ENCODE measurements at places on chromosomes 3 and 15. TPM values are rescaled to one million over a fixed set of nuclear protein-coding genes. Genes with fewer than 3 reads are reported as not detected.

PSMD2 gene
- 325 TPM for total RNA-seq

CAV3 gene
- not detected for total RNA-seq

EPM2AIP1 gene
- total RNA-seq, result 22.6 TPM

GPR149 gene
- total RNA-seq, result not detected

CIDEC gene
- not detected for total RNA-seq

SUCNR1 gene
- 0.09 TPM for total RNA-seq

TRPM1 gene
- total RNA-seq, result not detected

IMPG2 gene
- 0.09 TPM for total RNA-seq

CISH gene
- total RNA-seq, result 47.7 TPM

RGMA gene
- total RNA-seq, result 0.04 TPM

DNA sequence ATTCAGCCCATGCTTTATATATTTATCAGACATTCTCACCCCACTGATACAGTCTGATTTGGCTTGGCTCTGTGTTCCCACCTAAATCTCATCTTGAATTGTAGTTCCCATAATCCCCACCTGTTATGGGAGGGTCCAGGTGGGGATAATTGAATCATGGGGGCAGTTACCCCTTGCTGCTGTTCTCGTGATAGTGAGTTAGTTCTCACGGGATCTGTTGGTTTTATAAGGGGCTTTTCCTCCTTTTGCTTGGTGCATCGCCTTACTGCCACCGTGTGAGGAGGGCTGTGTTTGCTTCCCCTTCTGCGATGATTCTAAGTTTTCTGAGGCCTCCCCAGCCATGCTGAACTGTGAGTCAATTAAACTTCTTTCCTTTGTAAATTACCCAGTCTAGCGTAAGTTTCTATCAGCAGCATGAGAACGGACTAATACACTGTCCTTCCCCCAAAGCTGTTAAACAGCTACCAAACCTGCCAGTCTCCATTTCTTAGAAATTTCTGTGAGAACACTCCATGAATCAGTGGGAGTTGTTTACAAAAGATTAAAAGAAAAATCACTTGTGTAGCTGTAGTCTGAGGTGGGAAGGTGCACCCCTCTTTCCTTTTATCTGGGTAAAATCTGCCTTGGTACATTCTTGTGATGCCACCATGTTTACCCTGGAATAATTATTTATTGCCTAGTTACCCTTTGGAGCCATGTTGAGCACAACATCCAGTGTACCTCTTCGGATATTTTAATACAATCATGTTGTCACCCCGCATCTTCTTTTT, 160.5 kb downstream of the THSD4 start:
- DNase-seq, result no peak

- no peak for DNase-seq
Measured at GRCh38 chr3:183444748-183445147, 16.3 kb upstream of the MCF2L2 start.

DNA sequence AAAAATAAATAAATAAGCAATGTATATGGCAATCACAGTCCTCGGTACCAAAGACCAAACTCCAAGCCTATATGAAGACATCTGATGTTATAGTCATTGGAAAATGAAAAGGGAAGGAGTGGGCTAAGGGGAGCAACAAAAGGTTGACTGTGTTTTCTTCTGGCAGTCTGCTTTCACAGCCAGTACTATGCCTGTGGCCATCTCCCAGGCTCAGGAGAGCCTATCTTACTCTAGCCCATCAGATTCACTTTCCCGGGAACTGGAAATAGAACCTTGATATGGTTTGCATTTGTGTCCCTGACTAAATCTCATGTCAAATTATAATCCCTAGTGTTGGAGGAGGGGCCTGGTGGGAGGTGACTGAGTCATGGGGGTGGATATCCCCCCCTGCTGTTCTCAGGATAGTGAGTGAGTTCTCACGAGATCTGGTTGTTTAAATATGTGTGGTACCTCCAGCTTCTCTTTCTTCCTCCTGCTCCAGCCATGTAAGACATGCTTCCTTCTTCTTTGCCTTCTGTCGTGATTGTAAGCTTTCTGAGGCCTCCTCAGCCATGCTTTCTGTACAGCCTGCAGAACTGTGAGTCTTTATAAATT, 105.3 kb downstream of the PLCH1 start:
- no peak for DNase-seq

DNA sequence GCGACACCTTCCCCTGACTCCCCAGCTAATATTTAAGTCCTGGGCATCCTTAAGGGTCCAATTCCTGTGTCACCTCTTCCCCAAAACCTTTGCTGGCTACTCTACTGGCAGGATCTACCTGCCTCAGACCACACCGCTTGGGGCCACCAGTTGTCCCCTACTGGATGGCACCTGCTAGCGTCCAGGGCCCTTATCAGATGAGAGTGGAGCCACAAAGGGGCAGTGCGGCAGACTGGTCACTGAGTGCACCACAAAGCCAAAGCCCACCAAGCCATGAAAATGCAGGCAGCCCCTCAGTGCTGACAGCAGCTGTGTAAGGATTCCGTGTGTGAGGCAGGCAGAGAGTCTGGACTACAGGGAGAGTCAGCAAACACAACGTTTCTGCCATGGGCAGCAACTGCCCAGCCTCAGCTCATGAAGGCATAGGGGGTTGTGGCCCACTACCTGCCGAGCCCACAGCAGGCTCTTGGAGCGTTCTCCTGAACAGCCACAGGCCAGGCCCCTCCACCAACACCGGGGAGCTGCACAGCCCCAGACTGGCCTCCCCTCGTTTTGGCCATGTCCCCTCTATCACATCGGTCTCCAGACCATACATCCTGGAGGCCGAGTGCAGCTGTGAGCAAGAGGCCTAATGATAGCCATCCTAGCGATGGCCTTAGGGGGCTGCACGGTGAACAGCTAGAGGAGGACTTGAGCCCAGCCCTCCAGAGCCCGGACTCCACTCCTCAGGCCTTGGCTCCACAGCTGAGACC, 32.3 kb downstream of the ALDH1L1 start:
- no peak for DNase-seq

DNA sequence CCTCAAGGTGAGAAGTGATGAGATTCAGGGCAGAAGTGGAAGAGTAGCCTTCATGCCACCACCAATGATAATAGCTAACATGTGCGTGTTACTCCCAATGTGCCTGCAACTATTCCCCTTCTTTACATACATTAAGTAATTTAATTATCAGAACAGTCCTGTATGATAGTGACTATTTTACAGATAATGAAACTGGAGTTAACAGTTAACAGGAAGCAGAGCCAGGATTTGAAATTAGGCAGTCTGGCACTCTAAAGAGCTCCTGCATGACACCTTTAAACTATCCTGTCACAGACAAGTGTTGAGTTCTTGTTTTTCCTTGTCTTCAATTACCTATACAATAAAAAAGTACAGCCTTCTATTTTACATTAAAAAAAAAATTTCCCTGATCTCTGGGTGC, 148.8 kb downstream of the LEKR1 start:
- no peak for DNase-seq

GRCh38 chr15:91072161-91072560, 27.9 kb upstream of the SV2B start:
- no peak for DNase-seq

DNA sequence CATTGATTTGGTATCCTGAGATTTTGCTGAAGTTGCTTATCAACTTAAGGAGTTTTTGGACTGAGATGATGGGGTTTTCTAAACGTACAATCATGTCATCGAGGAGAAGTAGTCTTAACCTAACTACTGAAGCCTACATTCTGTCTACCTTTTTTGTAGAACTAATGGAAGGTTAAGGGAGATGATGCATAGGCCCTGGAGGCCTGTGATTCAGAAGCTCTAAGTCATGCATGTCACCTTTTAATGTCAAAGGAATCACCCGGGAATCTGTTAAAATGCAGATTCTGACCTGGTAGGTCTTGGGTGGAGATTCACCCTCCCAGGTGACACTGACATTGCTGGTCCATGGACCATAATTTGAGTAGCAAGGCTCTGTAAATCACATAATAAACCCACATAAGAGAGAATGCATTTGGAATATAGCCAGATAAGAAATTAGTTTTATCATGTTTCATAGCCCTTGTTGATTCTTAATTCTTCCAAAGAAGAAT, 64.9 kb downstream of the GHSR start:
- no peak for DNase-seq

DNA sequence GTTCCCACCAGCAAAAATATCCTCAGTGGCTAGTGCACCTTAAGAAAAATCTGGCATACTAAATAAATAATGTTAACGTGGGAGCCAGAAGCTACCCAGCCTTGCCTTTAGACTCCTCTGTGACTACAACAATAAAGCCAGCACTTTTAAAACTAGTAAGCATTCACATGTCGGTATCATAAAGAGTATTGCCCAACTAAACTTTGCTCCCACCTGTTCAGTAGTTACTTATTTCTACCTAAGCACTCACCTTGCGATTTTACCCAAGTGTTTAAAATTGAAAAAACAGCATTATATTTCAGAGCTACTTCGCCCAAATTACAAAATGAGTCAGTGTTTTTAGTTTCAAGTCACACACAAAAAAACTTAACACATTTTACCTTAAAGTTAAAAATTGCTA, 12.8 kb downstream of the ALDH1L1 start:
- DNase-seq, result no peak

- DNase-seq, result no peak
Measured at GRCh38 chr3:47427866-47428265, 47.0 kb downstream of the PTPN23 start.

DNA sequence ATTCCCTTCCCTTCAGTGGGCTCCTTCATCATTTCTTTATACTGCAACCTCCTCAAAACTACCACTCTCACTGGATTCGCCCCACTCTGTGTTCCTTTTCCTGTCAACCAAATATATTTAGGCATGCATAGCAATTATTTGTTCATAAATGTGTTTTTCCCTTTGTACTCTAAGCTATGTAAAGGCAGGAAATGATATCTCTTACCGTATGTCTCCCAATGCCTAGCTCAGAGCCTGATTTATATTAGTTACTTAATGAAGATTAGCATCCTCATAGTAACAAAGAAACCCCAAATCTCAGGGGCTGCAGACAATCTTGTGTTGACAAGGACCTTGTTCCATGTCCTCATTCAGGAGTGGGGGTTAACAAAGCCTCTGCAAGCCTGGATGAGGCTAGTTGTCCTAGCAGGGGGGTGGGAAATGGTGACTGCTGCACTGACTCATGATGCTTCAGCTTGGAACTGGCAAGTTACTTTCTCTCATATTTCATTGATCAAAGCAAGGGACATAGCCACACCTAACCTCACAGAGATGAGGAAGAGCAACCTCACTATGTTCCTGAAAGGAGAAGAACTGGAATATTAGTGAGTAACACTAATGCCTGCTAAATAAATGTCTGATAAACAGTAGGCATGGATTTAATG, 15.2 kb downstream of the PHLDB2 start:
- no peak for DNase-seq

- DNase-seq, result no peak
Measured at GRCh38 chr15:59953392-59953883, 50.7 kb upstream of the FOXB1 start.

DNA sequence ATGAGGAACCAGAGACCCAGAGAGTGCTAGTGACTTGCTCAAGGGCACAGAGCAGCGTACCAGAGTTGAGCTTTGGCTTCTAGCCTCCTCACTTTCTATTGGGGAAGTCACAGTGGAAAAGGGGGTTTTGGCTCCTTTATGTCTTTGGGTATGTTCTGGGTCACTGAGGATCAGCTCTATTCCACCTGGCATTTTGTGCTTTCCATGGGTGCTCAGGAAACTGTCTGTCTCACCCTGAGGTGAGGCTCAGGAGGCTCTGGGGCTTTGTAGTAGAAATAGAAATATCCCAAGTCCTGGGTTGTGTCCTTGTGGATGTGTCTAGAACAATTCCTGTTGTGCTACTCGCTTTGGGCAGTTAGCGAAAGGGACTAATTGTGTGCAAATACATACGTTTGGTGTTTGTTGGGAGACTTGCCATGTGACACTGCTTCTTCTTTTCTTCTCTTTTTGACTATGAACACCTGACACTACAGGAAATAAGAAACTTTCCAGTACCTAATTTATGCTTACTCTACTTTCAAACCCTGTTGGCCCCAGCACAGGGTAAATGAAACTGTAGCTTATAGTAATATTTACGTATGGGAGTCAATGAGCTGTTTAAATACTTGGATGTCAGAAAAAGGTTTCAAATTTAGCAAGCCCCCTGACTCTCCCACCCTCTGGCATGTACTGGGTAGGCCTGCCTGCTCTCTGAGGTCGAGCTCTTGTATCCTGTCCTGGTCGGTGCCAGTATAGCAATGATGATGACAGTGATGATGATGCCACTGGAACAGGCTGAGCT, 35.6 kb downstream of the SMAD3 start:
- no peak for DNase-seq

DNA sequence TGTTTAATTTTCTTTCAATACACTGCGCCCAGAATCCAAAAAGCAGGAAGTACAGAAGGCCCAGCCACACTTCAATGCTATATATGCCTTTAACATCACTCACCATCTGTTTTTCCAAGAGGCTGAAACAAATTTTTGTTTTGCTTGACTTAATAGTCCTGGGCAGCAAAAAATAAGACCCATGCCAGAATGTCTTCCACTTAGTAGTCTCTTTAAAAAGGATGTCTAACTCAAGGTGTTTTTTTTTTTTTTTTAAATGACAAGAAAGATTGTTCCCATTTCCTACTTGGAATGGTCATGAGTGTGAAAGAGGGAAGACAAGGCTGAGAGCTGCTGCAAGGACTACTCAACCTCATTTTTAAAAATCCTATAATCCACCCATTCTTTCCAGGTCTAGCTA, 590.3 kb upstream of the SGO1 start:
- no peak for DNase-seq

DNA sequence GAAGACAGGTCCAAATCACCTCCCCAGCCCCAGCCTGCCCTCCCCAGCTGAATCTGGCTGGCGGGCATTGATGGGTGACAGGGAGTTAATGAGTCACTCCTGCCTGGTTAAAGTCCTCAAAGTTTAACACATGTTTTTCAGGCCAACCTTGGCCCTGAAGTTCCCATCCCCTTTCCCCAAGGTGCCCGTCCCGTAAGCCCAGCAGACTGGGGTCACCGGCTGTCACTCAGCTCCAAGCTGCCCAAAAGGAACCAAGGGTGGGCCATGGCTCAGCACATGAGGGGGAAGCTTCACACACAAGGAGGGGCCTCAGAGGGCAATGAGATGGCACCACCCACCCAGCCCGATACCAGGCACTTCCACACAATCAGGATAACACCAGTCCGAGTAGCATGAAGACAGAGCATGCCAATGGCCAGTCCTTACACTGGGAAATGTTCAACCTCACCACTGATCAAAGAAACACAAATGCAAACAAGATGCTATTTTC, 10.2 kb upstream of the KLF15 start:
- DNase-seq, result no peak

DNA sequence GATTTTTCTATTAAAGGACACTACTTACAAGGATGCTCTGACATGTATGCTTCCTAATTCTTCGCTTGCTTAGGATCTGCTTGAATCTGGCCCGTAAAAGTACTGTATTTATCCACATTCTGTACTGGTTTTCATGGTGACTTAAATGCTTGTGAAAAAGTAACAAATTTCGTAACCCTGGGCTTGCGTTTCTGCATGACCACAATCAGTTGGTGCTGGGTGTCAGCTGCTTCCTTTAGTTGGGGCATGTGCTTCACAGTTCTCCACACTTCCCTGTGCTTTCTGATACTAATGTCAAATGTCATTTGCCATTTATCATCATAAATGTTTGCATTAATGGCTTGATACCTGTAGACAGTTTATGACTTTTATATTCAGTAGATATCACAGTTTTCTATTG, 218.4 kb upstream of the MLF1 start:
- no peak for DNase-seq

- no peak for DNase-seq
Measured at GRCh38 chr15:85773970-85774369, 20.8 kb downstream of the KLHL25 start.

Data from K562 (cell line).